Cerebellar nuclear complex (tissue), 1 donor: ENCODE measurements at places on chromosomes 4 and X.

DNA sequence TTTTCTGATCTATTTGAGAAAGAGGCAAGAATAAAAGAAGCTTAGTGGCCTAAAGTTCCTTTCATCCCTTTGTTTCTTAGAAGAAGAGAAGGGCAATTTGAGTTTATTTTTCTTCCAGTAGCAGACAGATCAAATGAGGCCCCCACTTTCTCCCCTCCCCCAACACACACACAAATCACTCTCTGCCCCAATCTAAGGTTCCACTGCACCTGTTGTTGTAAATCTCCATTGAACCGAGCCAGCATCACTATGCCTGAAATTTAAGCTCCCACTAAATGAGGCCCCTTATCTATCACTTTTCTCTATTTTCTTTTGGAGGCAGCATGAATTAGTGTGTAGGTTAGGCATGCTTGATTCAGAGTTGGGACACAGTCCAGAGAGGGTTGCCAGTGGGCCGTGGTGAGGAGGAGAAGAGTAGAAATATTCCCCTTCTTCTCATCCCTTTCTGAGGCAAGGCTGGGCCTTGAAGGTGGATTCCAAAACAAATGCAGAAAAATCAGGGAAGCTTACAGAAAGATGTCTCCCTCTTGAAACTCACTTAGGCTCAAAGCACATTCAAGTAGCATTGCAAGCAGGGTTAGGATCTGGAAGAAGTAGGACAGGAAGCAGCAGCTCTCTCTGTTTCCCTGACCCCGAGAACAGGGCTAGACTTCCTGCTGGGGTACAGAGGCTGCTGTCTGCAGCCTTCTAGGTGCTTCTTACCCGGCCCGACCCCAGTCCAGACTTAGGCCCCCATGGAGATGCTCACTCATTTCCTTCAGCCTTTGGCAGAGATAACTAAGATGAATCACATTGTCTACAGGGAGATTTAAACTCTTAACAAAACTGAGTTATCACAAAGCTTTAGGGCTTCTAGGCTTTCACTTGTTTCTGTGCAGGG is 70.7 kb downstream of the RASL11B start:
- DNase-seq = no peak

DNA sequence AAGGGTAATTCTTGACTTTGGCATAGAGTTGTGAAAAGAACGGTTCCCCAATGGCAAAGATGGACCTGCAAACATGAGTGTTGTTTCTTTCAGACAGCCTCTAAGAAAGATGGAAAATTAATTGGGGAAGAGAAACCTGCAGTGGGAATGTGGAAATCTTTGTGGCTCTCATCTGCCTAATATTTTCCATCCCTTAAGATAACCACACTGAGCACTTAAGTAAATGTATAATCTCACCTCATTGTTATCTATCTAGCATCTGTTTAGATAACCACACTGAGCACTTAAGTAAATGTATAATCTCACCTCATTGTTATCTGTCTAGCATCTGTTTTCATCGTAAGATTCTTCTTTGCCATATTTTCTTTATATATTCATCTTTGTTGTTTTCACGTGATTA is 149.3 kb downstream of the NWD2 start:
- no peak for DNase-seq

DNA sequence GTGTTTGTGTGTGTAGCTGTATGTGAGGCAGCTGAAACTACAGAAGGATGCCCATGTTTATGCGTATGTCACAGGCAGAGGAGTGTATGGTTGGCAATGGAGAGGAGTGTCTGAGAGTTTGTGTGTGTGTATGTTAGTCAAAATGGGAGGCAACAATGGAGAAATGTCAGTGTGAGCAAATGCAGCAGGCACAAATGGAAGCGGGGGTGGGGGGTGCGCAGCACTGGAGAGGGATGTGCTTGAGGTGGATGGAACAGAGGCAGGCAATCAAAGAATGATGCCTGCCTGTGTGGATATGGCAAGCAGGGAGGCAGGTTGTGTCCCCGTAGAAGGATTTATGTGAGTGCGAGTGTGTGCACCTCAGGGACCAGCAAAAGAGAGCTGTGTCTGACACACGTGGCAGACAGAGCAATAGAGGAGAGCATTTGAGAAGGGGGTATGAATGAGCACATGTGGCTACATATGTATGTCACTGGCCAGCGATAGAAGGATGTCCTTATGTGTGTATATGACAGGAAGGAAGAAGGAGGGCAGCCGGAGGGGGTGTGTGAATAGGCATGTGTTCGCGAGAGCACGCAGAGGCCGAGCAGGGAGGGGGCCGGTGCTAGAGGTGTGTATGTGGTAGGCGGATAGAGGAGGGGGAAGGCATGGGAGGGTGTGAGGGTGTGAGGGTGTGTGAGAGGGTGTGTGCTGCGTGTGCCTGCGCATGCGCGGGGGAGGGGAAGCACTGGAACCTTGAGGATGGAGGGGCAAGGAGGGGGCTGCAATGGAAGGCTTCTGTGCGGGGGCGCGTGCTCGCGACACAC is 1.1 kb downstream of the PJA1 start:
- peak; percentile 12 for DNase-seq

- no peak for DNase-seq
Observed at GRCh38 chr4:147780137-147780777, 48.4 kb downstream of the ARHGAP10 start.

DNA sequence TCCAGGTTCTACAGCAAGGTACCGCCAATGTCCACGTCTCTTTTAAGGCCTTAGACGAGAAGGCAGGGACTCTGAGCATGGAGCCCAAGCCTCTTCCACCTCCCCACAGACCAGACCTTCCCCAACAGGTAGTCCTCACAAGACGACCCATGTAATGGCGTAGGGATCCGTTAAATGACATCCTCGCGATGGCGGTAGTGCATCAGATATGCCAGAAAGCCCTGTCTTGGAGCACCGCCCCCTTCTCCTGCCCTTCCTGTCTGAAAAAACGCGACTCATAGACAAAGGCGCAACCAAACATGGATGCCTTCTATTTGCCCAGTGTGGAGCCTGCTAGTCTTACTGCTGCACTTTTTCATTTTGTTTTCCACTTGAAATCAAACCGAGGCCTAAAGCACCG is 185.4 kb downstream of the OR13H1 start:
- peak; percentile 76 for DNase-seq

GRCh38 chr4:158860856-158861255 is 92.0 kb downstream of the FNIP2 start:
- DNase-seq = no peak

- DNase-seq = no peak
Observed at GRCh38 chr4:77481856-77482255, 123.8 kb upstream of the CXCL13 start.

GRCh38 chrX:133335027-133335426 is 80.3 kb downstream of the GPC4 start:
- no peak for DNase-seq

DNA sequence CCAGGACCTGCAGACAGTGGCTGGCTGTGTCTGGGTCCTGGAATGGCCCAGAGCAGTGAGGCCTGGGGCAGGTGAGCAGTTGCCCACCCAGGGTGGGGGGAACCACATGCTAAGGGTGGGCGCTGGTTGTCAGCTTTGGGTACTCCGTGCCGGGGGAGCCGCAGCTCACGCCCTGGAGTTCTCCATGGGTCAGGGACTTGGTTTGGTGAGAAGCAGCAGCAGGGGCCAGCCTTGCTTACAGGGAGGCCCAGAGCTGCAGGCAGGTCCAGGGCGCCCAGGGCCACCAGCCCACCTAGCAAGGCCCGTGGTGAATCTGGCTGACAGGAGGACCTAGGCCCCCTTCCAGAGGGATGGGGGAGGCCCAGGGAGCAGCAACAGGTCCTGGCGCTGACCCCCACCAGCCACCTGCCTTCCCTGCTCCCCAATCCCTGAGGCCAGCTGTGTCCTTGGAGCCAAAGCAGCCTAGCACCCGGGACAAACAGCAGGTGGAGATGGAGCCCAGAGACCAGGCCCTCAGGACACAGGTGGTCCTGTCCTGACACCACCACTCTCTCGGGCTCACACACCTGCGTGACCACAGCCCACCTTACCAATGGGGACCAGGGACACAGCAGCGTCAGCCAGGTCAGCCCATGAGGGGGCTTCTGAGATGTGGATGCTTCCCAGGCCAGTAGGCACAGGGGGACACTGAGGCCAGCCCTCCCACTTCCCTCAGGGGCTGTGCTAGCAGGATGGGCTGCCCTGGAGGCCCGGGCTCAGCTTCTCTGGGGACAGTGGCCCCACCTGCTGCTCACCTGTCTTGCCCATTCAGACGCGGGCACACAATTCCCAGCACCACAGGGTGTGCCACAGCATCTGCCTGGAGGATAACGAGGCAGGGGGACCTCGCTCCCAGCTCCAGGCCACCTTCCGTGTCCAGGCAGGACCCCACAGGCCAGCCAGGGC is 3.5 kb downstream of the MXD4 start:
- no peak for DNase-seq

DNA sequence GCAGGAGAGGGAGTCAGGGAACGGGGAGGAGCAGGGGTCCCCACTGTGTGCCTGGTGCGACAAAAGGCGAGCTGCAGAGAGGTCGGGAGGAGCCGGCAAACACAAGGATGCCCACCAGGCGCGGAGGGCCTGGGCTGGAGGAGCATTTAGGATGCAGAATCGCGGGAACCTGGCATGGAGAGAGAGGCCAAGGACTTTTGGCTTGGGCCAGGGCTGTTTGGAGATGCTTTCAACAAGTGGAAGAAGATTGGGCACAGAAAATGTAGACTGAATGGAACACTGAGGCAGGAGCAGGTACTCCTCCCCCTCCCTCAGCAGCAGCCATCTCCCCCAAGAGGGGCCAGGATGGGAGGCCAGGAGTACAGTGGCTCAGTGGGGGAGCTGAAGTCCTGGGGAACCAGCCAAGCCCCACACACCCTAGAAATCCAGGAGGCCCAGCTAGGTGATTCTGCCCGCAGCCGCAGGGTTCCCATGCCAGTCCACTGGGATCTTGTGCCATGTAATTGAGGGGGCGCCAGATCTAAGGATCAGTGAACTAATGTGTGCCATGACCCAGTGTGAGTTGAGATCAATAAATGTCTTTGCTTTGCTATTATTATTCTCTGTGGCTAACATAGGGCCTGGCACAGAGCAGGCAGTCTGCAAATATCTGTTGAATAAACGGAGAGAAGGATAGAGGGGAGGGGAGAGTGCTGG is 1.1 kb upstream of the ABLIM2 start:
- no peak for DNase-seq

GRCh38 chr4:113344100-113344499 is 294.6 kb downstream of the ANK2 start:
- no peak for DNase-seq

DNA sequence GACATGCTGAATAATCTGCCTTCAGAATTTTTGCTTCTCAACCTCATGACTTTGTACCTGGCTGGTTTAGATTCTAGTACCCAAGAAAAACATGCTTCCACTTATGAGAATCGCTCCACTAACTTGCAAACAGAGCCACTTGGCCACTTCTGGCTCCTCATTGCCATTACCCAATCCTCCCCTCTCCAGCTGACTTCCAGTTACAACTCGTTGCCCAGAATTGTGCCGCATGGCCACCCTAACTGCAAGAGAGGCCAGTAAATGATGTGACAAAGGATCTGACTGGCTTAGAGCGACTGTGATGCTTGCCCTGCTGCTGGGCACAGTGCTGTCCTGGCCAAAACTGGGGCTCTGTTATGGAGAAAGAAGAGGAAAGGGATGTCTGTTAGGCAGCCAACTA is 4.0 kb upstream of the DKC1 start:
- DNase-seq = no peak

DNA sequence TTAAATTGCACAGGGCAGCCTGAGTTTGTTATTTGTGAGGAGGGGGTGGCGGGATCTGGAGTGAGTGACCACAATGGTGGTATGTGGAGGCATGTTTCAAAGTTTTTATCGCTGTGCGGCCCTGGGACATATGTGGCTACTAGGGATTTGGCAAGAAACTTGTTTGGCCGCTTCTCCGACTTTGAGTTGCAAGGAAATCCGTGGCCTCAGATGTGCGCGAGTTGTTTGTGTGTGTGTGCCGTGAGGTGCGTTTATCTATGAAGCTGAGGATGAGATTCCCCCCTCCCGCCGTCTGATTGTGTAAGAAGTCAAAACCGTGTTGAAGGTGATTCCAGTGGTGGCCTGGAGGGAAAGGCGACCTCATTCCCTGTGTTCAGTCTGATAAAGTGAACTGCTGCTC is 1.4 kb downstream of the JADE3 start:
- DNase-seq = no peak
